ENCODE measurements at places on chromosomes 3 and 15. TPM values are rescaled to one million over a fixed set of nuclear protein-coding genes. Genes with fewer than 3 reads are reported as not detected.

- no peak overlapping the region for H3K27ac ChIP-seq
- DNase-seq = no peak
- H3K27me3 ChIP-seq = no peaks in the 10 kb centered on the region
- H3K4me1 ChIP-seq = no peaks in the 10 kb centered on the region
Observed at GRCh38 chr3:194447161-194447560, 39.6 kb downstream of the ATP13A3 start.

DNA sequence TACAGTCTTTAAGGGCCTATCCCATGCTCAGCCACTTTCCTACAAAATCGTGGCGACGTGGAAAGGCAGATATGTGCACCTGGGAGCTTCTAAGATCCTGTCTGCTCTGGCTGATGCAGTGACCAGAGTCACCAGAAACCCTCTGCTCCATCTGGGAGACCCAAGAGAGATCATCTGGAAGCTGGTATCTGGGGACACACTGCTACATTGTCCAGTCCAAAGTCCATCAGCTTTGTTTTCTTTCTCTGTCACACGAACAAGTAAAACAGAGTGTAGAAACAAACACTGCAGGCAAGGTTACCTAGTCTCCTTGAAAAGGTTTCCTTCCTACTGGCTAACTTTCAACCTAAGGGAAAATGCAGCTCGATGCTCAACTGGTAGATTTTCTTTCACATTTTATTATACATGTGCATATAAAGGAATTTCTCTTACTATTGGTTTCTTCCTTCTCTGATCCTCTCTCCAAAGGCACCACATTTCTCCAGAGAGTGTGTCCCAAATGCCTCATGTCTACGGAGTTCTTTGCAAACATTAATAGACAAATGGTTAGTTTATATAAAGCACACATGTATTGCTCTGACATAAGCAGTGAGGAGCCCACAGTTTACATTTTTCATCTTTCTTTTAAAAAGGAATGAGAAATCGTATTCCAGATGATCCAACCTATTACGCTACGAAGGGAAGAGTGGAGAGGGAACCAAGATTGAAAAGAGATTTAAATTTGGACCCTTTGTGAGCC lies 8.3 kb upstream of the GREM1 start:
- DNase-seq = no peak
- H3K27me3 ChIP-seq = peaks cover 12% of the 10 kb centered on the region
- H3K27ac ChIP-seq = no peak overlapping the region
- no peak overlapping the region for H3K4me3 ChIP-seq

DNA sequence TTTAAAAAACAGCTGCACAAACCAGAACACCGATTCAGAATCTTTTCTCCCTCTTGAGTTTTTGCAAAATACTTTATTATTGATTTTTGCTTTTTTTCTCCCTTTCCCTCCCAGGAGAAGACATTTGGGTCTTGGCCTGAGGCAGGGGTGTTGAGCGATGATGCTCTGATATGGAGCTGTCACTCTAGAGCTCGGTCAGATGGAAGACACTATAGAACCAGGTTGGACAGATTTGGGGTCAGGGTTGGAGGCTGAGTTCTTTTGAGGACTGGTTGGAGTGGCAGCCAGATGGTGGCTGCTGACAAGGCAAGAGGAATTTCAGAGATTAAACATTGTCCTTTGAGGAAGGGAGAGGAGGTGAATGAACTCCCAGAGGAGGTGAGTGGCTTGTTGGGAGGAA lies 16.9 kb downstream of the CDAN1 start:
- H3K36me3 ChIP-seq = peaks cover 62% of the 10 kb centered on the region
- H3K27me3 ChIP-seq = no peaks in the 10 kb centered on the region
- no peaks in the 10 kb centered on the region for H3K4me1 ChIP-seq
- H3K27ac ChIP-seq = no peak overlapping the region

DNA sequence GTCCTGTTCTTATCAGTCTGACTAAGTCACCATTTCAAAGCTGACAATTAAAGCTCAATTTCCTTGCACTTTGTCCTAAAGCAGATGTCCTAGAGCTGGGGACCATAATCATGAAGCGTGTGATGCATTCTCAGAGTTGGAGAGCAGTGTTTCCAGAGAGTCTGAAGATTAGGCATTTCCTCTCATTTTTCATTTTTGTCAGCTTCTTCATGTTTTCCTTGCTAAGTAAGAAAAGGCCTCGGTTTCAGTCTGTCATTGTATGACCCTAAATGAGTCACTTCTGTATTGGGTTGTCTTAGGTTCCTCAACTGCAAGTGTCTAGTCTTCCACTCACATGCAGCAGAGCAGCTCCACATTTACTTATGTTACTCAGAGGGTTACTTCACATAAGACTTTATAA lies 257.2 kb upstream of the TPRG1 start:
- H3K4me3 ChIP-seq = no peak overlapping the region
- H3K36me3 ChIP-seq = peaks cover 10% of the 10 kb centered on the region

GRCh38 chr3:41920406-41920965 lies 41.4 kb downstream of the ULK4 start:
- no peaks in the 10 kb centered on the region for H3K36me3 ChIP-seq
- no peaks in the 10 kb centered on the region for H3K27me3 ChIP-seq
- no peaks in the 10 kb centered on the region for H3K4me1 ChIP-seq
- no peak overlapping the region for H3K27ac ChIP-seq

- H3K4me1 ChIP-seq = peaks cover 7% of the 10 kb centered on the region
- no peaks in the 10 kb centered on the region for H3K36me3 ChIP-seq
- H3K27me3 ChIP-seq = no peaks in the 10 kb centered on the region
Observed at GRCh38 chr3:104437891-104438290, 928.8 kb upstream of the ALCAM start.

- H3K27ac ChIP-seq = no peak overlapping the region
- peaks cover 20% of the 10 kb centered on the region for H3K4me1 ChIP-seq
- H3K27me3 ChIP-seq = no peaks in the 10 kb centered on the region
- no peaks in the 10 kb centered on the region for H3K36me3 ChIP-seq
Observed at GRCh38 chr3:69446402-69447072, 60.6 kb upstream of the FRMD4B start.

DNA sequence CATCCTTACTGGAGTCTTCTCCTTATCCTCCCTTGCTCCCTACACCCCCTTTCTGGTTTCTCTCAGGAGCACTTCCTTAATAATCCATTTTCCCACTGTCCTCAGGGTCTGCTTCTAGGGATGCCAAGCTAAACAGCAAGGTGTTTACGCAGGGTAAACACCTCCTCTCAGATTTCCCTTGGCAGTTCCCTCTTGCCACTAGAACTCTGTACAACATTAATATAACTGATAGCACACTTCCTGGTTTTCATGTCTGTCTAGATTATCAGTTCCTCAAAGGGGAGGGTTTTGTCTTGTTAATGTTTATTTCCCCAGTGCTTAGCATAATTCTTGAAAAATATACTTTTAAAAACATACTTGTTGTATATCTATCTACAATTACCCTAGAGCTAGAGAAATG lies 118.0 kb upstream of the SLC24A5 start:
- no peak overlapping the region for H3K4me3 ChIP-seq
- no peak overlapping the region for H3K27ac ChIP-seq
- no peaks in the 10 kb centered on the region for H3K36me3 ChIP-seq
- no peaks in the 10 kb centered on the region for H3K27me3 ChIP-seq
- no peak for DNase-seq

DNA sequence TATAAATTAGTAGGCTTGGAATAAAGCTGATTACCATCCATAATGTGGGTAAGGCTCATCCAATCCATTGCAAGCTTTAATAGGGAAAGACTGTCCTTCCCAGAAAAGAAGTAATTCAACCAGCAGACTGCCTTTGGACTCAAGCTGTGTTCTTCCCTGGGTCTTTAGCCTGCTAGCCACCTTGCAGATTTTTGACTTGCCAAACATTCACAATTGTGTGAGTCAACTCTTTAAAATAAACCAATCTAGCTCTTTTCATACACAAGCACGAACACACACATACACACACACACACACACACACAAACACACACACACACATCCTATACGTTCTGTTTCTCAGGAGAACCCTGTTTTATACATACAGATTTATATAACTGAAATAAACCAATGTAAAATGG lies 248.1 kb downstream of the NAALADL2 start:
- no peaks in the 10 kb centered on the region for H3K27me3 ChIP-seq
- H3K4me1 ChIP-seq = peaks cover 5% of the 10 kb centered on the region
- H3K4me3 ChIP-seq = no peak overlapping the region
- peak; percentile 4 for DNase-seq
- no peak overlapping the region for H3K27ac ChIP-seq
- no peaks in the 10 kb centered on the region for H3K36me3 ChIP-seq

DNA sequence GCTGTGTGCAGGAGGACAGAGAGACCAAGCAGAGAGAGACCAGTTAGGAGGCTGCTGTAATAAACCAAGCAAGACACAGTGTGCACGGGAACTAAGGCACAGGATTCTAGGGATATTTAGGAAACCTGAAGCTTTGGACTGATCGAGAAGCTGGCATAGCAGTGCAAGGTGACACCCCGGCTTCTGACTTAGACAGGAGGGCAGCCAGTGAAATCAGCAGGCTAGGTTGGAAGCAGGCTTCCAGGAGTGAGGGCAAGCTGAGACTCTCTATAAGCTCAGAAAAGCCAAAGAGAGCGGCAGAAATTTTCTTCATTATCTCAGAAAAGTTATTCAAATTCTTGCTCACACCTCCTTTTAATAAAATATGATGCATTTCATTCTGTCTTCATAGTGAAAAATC lies 104.6 kb downstream of the LIPC start:
- H3K4me1 ChIP-seq = peaks cover 17% of the 10 kb centered on the region
- no peak overlapping the region for H3K4me3 ChIP-seq
- no peak for DNase-seq

DNA sequence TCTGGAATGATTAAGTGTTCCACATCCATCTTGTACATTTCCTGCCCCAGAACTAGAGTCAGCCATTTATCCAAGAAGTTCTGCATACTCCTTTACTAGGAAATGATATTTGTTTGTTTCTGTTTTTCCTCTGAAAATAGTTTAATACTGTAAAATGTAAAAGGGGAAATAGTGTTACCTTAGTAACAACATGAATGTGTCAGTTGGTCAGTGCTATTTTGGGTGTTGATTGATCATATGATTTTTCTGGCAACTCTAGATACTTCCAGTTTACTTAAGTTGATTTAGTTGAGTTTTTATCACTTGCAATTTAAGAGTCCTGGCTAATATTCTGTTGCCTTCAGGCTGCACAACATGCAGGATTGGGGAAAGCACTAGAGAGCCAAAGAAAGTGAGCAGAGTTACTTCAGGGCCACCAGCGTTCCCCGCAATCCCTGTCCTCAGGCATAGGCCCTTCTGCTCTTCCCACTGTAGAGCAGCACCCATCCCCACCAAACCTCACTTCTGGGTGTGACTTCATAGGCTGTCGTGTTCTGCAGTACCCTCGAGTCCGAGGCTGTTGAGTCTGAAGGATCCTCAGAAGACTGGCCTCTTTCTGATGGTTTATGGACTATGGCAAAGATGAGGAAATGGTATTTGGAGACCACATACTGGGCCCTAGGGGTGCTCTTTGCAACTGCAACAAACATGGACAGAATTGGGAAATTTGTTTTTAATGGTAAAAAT lies 69.0 kb downstream of the CHD2 start:
- H3K36me3 ChIP-seq = peaks cover 92% of the 10 kb centered on the region
- H3K27me3 ChIP-seq = no peaks in the 10 kb centered on the region
- DNase-seq = no peak
- no peak overlapping the region for H3K27ac ChIP-seq
- H3K4me3 ChIP-seq = no peak overlapping the region

GRCh38 chr15:50162969-50163718 lies 18.9 kb upstream of the SLC27A2 start:
- H3K27me3 ChIP-seq = no peaks in the 10 kb centered on the region
- no peak overlapping the region for H3K27ac ChIP-seq
- H3K4me1 ChIP-seq = peaks cover 33% of the 10 kb centered on the region
- no peak for DNase-seq
- no peak overlapping the region for H3K4me3 ChIP-seq

DNA sequence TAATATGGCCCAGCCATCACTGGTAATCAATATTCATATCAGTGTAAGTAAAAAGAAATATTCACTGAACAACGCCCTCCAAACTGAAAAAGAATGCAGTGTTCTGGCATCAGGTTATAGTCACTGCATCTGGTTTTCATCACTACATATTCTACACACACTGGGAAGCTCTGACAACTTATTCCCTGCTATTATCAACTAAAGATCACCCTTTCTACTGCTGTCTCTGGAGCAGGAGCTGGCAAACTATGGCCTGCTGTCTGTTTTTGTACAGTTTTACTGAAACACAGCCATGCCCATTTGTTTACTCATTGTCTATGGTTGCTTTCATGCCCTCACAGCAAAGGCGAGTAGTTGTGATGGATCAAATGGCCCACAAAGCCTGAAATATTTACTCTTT lies 35.3 kb downstream of the TUBGCP4 start:
- H3K4me1 ChIP-seq = no peaks in the 10 kb centered on the region
- DNase-seq = no peak

DNA sequence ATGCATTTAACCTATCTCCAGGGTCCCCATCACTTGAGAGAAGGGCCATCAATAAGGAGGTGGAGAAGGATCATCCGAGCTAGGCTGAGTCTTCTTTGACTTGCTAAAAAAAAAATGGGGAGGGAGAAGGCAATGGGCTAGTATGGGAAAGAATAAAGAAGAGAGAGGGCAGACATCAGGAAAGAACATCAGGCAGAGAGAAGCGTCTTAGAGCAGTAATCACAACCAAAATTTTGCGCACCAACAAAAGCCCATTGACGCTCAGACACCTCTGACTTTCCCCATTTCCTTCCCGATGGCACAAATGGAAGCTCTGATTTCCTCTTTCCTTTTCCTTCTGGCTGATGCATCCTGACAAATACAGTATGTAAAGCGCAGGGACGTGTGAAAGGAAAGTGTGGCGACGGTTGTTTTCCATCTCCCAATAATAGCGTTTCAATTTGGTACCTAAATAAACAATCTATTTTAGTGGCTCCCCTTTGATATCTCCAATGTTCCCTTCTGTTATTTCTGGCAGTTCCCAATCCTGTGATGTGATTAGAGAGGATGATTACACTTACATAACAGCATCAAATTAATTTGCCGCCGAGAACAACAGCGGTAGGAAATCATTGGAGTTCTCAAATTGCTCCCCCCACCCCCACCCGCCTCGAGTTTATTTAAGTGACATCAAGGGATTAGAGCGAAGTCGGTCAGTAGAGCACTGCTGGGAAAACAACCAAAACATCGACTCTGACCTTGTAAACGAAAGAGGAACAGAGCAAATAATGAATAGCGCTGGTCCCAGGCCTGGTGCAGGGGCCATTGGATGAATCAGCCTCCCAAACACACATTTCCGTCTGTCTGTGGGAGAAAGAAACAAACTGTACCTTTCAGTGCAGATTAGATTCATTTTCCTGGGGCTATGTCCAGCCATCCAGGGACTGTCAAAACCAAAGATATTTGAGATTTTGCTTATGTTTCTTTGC lies 273.3 kb upstream of the ICE2 start:
- DNase-seq = no peak
- H3K4me3 ChIP-seq = no peak overlapping the region
- no peaks in the 10 kb centered on the region for H3K27me3 ChIP-seq
- H3K27ac ChIP-seq = no peak overlapping the region
- peaks cover 8% of the 10 kb centered on the region for H3K4me1 ChIP-seq

- H3K4me3 ChIP-seq = no peak overlapping the region
- H3K36me3 ChIP-seq = no peaks in the 10 kb centered on the region
Observed at GRCh38 chr3:70090322-70090913, 90.9 kb downstream of the SAMMSON start.

The PDIA5 gene
- 7.7 TPM for total RNA-seq

The GOLGA8T gene
- not detected for total RNA-seq

The TRIM42 gene
- not detected for total RNA-seq

The P2RY1 gene
- total RNA-seq = under 0.01 TPM

The MAPKBP1 gene
- 5.3 TPM for total RNA-seq
